NCI-H2081 (cell line): ENCODE measurements at places on chromosomes 6 and 20.

GRCh38 chr6:14897831-14898230 lies 348.0 kb upstream of the JARID2 start:
- no peak for DNase-seq

DNA sequence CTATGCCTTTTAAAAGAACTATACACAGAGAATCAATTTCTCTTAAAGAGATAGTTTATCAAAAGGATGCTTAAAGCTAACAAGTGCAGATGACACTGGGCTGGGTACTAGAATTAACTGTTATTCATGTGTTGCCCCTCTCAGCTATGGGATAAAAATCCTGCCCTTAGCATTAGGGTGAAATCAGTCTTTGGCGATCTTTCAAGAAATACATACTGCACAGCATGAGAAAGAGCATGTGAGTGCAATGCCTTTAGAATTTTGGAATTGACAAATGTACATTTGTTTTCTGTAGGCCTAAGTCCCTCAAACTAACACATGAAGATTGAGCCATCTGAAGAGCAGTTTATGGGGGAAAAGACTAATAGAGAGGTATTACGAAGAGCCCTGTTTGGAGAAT lies 115.4 kb downstream of the ZFP64 start:
- DNase-seq: no peak

DNA sequence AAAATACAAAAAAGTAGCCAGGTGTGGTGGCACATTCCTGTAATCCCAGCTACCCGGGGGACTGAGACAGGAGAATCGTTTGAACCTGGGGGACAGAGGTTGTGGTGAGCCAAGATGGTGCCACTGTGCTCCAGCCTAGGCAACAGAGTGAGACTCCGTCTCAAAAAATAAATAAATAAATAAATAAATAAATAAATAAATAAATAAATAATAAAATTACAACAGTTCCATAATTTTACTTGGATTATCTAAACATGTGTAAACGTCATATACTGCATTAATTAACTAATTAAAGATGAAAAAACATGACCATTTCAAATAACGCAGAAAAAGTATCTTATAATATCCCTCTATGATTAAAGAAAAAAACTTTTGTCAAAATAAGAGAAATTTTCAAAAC lies 65.8 kb downstream of the SAMD3 start:
- DNase-seq: no peak

GRCh38 chr20:48281501-48281900 lies 496.2 kb upstream of the SULF2 start:
- no peak for DNase-seq

GRCh38 chr6:113526995-113527394 lies 330.1 kb upstream of the MARCKS start:
- no peak for DNase-seq

- DNase-seq: peak; percentile 47
Observed at GRCh38 chr6:113879186-113880096, 22.3 kb downstream of the MARCKS start.

DNA sequence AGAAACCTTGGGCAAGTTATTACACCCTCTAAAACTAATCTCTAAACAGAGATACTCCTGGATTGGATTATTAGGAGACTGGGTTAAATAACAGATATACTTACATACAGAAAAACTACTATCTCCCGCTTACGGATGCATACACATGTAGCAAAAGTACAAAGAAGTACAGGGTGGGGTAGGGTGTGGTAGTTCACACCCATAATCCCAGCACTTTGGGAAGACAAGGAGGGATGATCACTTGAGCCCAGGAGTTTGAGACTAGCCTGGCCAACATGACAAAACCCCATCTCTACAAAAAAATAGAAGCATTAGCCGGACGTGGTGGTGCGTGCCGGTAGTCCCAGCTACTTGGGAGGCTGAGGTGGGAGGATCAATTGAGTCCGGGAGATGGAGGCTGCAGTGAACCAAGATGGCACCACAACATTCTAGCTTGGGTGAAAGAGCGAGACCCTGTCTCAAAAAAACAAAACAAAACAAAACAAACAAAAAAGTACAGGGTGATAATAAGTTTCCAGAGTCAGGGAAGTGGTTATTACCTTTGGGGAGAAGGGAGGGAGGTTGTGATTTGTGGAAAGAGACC lies 8.1 kb downstream of the PIM1 start:
- DNase-seq: no peak

- DNase-seq: no peak
Observed at GRCh38 chr6:8900056-8900455, 464.7 kb upstream of the SLC35B3 start.

GRCh38 chr6:36478051-36478526 lies 35.3 kb downstream of the KCTD20 start:
- DNase-seq: no peak

- DNase-seq: no peak
Observed at GRCh38 chr6:111086685-111087084, 618 bp upstream of the SLC16A10 start.

- DNase-seq: no peak
Observed at GRCh38 chr6:145497006-145497405, 238.3 kb downstream of the EPM2A start.

GRCh38 chr6:43999628-44000027 lies 127.6 kb downstream of the MRPL14 start:
- no peak for DNase-seq

DNA sequence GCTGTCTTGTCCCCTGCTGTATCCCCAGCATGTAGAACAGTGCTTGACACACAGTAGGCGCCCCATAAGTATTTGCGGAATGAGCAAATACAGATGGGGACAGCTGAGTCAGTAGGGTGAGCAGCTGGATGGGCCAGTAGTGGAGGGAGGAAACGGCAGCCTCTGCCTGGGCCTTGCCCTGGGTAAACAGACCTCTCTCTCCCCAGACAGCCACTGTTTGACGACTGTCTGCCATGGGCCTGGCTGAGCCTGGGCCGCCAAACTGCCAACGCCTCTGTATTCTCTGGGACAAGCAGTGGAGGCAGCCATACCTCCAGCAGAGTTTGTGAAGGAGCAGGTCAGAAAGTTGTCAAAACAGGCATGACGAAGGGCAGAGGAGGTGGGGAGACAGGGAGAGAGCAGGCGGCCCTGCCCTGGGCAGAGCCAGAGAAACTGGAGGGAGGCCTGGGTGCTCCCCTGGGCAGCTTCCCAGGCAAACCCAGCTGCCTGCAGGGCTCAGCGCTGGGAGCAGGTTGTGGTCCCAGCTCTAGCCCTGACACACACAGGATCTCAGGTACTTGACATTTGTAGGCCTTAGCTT lies 15.2 kb downstream of the HNF4A start:
- no peak for DNase-seq

DNA sequence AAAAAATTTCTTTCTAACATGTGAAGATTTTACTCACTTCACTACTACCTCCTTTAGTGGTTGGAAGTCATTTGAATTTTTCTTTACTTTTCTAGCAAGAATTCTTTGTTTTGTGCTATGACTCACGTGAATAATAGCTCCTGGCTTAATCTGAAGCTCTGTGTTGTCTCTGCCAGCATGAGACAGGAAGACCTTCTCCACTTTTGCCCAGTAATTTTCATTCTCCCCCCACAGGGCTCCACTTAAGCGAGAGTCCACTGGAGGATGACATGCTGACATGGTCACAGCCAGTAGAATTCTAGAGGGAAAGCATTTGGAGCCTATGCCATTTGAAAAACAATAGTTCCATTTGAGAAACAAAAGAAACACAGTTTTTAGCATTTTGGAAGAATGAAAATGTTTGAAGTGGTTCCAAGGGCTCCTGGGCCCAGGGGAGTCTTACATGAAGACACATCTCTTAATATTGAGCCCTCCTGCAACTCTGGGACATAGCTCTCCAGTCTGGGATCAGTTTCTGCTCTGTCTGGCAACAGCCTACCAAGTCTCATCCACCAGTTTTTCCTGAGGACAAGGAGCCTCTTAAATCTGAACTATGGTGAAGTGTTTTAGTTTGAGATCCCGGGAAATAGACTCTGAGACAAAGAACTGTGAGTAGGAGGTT lies 231.4 kb downstream of the PAX1 start:
- peak; percentile 42 for DNase-seq

DNA sequence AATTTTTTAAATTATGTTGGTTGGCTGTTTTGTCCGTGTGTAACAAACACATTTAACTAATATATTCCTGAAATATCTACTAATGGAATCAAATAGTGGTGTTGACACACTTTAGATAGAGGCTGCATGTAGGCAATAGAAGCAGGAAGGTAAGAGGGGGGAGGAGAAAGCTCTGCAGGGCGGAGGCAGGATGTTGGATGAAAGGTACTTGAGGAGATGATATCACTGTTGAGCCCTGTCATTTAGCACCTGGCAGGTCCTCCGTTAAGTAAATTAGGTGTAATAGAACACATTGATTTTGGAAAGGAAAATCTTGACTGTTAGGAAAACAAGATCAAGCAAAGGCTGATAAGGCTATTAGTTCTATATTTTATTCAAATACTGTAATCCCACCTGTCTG lies 618.7 kb downstream of the PKHD1 start:
- DNase-seq: no peak

GRCh38 chr6:7241709-7242645 lies 71.0 kb downstream of the SSR1 start:
- no peak for DNase-seq
